Skin of body (tissue), 3 donors: ENCODE measurements at places on chromosomes 1 and 21. TPM values are rescaled to one million over a fixed set of nuclear protein-coding genes. Genes with fewer than 3 reads are reported as not detected.
A peak's percentile ranks its signal among the peaks of the same experiment; 100 is the strongest.

The TLCD4 gene
- total RNA-seq = 9.0 TPM

- no peak for DNase-seq
These were observed 58.0 kb upstream of the COL24A1 start for GRCh38 chr1:86214605-86215004.

GRCh38 chr21:18940791-18941190 lies 537.2 kb upstream of the TMPRSS15 start:
- DNase-seq = no peak

DNA sequence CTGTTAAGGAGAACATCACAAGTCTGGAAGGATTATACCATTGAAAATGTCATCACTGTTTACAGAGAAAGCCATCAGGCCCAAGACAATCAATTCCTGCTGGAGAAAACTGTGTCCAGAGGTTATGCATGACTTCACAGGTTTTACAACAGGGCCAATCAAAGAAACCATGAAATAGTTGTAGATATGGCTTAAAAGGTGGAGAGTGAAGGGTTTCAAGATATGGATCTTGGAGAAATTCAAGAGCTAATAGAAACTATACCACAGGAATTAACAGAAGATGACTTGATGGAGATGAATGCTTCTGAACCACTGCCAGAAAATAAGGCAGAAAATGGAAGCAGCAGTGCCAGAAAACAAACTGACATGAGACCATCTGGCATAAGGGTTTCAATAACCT lies 30.2 kb downstream of the USP1 start:
- no peak for DNase-seq

DNA sequence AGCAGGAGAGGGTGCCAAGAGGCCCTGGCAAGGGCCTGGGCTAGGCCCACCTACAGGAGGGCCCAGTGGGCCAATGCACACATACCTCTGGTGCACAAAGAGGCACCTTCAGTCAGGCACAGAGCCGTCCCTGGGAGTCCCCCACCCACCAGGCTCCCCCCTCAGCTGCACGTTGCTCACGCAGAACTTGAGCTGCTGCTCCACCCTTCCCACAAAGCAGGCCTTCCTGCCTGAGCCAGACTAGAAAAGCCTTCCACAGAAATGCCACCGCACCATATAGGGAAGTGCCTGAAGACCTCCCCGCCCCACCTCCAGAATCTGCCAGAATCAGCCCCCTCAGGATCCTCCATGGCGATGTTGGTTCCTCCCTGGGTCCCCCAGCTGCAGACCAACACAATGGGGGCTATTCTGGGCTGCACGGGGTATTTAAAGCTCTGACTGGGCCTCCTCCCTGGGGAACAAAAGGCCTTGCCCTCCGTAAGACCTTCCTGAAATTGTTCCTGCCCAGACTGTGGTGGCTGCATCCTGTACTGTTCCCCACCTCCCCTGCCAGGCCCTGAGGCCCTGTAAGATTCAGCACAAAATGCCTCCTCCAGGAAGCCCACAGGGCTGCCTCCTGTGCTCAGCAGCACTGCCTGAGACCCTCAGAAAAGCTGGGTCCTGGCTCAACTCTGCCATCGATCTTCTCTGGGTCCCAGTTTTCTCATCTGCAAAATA lies 27.2 kb downstream of the HSPG2 start:
- DNase-seq = peak; percentile 59

DNA sequence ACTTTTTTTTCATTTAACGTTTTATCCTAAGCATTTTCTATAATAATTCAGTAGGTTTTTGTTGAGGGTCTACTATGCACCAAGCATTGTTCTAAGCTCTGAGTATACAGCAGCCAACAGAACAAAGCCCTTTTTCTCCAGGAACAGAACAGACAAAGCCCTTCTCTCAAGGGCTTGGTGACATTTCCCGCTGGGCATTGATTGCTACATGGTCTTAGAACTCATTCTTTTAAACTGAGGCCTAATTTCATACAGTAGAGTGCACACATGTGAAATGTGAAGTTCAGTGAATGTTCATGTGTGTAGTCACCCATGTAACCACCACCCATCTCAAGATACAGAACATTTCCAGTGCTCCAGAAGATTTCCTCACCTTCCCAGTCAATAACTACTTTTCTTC lies 15.2 kb upstream of the PDIK1L start:
- no peak for DNase-seq

- no peak for DNase-seq
These were observed 3.5 kb upstream of the AADACL4 start for GRCh38 chr1:12640237-12640957.

GRCh38 chr1:48661726-48662463 lies 114.8 kb downstream of the BEND5 start:
- DNase-seq = no peak
